ENCODE measurements at places on chromosomes 1 and 21. TPM values are rescaled to one million over a fixed set of nuclear protein-coding genes. Genes with fewer than 3 reads are reported as not detected.

The ITLN1 gene
- total RNA-seq: not detected

The C1orf94 gene
- total RNA-seq: not detected

The SLC50A1 gene
- 40.2 TPM for total RNA-seq

The CFHR4 gene
- total RNA-seq: not detected

The SLC2A5 gene
- total RNA-seq: under 0.01 TPM

Measured in mammary epithelial cell (primary cell).